Putamen (tissue), 1 donor: ENCODE measurements at places on chromosomes 4 and X.

DNA sequence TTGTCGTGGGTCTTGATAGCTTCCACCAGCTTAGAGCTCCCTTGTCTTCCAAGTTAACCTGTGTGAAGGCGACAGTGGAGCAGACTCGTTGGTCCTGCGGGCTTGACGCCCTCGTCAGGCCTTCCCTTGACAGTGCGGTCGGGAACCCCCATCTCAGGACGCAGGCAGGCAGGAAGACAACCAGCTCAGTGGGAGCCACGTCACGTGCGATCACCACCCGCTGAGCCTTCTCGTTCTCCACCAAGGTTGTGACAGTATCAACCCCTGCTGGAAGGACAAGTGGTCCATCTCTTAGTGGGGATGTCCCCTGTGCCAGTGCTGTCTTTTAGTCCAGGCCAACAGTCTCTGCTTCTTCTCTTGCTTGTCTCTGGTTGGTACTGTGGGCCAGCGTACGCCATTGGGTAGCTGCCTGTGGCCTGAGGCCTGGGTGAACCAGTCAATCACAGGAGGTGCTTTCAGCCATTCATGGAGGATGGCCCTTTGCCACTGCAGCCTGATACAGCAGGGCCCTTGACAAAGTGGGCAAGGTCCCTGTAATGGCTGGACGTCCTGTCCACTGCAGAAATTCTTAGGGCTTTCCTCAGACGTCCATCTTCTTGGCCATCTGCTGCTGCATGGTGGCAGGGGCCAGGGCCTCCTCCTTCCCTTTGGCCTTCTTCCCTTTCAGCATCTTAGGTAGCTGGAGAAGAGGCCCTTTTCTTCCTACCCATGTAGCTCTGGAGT, 31.4 kb downstream of the RGS12 start:
- no peak for DNase-seq

- no peak for DNase-seq
Observed at GRCh38 chrX:110401135-110401534, 42.5 kb downstream of the RTL9 start.

GRCh38 chr4:111562826-111563225, 582.4 kb upstream of the FAM241A start:
- DNase-seq = no peak

DNA sequence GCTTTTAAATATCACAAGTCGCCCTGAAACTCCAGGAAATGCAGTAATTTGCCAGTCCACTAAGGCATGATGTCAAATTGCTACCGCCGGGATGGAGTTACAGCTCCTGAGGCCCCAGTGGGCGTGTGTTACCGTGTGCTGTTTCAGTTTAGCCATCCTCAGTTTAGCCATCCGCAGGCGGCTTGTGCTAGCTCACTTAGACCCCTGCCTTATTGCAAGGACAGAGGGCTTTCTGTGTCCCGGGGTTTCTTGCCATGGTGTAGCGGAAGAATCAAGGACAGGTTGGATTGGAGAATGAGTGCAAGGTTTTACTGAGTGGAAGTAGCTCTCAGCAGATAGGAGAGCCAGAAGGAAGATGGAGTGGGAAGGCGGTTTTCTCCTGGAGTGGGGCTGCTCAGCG, 33.8 kb upstream of the LRBA start:
- DNase-seq = no peak

GRCh38 chr4:181688432-181688831, 554.8 kb upstream of the TENM3 start:
- DNase-seq = no peak

- no peak for DNase-seq
Observed at GRCh38 chr4:7050481-7051143, 7.4 kb downstream of the TADA2B start.

DNA sequence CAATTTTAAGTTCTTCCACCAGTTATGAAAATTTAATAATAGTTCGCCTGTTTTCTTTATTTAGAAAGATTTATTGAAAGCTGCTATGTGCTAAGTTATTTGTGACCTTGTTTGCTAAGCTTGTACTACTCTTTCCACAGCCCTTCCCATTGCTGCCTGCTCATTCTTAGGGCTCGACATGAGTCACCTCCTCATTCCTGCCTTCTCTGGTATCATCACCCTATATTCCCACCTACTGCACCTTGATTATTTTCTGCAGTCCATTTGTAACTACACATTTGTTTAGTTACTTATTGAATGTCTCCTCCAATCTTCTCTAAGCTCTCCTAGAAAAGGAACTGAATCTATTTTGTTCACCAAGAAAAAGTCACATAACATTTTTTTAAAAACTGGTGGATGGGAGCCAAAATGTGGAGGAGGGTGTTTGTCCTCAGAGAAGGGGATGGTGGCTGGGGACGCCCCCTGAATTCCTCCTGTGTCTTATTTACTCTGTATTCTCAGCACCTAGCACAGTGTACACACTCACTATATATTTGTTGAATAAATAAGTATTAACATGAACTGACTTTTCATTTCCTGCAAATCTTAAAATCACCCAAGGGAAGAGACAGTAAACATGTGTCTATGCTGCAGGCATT, 3.7 kb upstream of the RAB9A start:
- DNase-seq = no peak

DNA sequence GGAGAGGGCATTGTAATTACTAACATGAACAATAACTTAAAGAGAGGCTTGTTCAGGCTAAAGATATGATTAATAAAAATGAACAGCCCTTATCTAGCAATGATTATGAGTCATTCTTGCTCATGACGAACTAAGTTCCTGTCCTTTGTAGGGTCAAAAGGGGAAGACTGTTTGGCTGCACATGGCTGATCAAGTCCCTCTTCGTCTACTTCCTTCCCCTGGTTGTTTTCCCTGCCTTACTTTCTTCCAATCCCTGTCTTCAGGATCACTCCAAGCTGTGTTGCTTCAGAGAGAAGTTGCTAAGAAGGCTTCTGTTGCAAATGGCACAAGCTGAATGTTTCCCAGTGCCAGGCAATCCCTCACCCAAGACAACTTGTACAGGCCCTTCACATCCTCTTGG, 115.0 kb upstream of the HS3ST1 start:
- no peak for DNase-seq

DNA sequence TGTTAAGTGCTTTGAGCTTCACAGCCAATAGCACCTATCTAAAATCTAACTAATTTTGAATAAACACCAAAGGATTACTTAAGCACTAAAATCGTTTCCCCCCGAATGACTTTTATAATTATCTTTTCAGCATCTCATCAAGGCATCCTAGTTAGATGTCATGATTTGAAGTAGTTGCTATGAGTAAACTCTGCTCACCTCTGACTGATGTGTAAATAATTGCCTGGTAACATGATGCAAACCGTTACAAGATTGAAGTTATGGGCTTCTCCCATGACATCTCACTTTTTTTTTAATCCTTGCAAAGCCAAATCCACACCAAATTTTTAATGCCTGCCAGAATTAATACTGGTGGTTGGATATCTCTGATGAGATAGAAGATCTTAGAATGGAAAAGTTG, 377.1 kb downstream of the PRDM5 start:
- DNase-seq = no peak

GRCh38 chr4:68077737-68078136, 51.9 kb downstream of the TMPRSS11F start:
- no peak for DNase-seq

DNA sequence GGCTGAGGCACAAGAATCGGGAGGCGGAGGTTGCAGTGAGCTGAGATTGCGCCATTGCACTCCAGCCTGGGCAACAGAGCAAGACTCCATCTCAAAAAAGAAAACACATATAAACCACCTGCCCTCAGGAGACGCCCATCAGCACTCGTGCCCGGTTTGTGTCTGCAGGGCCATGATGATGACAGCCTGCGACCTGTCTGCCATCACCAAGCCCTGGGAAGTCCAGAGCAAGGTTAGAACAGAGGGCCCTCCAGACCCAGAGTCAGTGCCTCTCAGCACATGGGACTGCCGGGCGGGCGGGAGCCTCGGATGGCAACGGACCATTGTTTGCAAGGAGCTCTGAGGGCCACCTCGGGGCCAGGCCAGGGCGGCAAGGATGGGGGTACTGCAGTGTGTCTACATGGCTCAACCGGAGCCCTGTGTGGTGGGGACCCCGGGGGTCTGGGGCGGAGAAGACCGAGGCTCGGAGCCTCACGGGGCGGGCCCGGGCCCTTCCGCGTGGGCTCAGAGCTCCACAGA, 9.3 kb downstream of the ATP5ME start:
- DNase-seq = no peak

- no peak for DNase-seq
Observed at GRCh38 chrX:55640854-55641253, 17.7 kb downstream of the FOXR2 start.

DNA sequence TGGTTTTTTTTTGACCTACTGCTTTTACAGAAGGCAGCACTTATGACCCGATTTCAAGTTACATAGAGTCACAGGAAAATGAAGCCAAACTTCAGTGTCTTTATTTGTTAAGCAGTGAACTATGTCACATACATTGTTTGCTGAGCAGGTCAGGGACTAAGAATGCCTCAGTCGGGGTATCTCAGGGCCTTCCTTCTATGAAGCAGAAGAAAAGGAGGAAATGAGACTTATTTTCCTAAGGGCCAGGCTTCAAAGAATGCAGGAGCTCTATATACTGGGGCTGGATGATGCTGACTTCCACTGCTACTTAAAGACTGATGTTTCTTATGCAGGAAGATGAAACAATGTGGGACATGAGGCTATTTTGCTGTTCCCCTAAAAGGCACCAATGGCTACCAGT, 558.4 kb upstream of the IGFBP7 start:
- DNase-seq = no peak

DNA sequence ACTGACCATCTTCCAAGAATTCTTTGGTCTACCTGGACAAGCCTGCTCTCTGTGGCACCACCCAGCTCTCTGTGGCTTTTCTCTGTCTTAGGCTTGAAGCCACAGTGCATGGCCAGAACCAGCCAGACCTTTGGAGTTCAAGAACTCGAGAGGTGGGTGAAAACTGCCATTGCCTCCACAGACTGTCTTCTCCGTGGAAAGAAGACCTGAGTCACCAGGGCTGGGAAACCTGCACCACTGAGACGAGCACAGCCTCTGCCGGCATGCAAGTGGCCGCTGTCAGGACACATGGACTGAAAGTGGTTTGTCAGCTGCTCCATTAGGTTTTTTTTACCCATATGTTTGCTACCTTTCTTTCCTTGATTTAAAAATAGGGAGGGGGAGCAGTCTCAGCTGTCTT, 74.5 kb downstream of the MGST2 start:
- DNase-seq = no peak

DNA sequence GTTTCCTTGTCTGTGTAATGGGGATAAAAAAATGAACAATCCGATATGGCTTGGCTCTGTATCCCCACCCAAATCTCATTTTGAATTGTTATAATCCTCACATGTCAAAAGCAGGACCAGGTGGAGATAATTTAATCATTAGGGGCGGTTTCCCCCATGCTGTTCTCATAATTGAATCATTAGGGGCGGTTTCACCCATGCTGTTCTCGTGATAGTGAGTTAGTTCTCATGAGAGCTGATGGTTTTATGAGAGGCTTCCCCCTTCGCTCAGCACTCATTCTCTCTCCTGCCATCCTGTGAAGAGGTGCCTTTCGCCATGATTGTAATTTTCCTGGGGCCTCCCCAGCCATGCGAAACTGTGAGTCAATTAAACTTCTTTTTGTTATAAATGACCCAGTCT, 633.5 kb downstream of the RAPGEF2 start:
- DNase-seq = no peak

GRCh38 chr4:80540785-80541469, 205.4 kb downstream of the CFAP299 start:
- DNase-seq = no peak

GRCh38 chr4:145177906-145178538, 2.4 kb downstream of the OTUD4 start:
- DNase-seq = no peak

- no peak for DNase-seq
Observed at GRCh38 chr4:73193155-73193554, 65.4 kb downstream of the ANKRD17 start.

GRCh38 chr4:87192145-87192919, 28.1 kb downstream of the KLHL8 start:
- no peak for DNase-seq

DNA sequence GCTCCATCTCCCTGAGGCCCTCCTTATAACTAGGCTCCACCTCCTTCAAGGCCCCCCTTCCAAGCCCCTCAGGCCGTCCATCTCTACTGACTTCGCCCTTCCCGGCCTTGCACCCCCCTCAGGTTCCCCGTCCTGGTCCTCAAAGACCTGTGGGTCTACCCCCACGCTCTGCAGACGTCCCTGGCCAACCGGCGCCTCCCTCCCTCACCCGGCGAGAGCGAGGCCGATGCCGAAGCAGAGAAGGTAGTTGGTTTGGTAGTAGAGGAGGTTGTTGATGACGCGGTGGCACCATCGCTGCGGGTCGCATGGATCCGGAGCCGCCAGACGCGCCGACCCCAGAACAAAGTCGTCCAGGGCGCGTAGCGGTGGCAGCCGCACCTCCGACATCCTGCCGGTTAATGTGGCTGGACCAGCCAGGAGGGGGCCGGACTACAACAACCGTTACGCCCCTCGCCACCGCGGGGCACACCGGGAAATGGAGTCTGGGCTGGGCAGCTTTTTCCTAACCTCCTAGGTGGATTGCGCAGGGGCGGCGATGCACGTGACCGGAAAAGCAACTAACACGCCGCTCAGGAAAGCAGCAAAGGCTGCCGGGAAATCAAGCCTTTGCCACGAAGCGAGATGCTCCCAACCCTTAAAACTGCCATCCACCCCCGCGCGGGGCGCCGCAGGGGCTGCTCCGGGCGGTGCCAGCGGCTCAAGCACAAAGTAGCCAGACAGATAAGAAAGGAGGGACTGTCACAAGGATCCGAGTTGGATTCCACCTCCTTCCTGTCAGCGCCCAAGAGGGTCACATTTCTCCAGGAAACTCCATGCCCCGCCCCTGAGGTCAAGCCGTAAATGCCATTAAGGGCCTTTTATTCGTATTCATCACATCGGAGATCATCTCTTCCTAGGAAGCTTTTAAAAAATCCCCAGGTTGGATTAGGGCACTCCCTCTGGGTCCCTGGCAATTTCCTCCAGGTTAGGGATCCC, at the start of gene PRAF2:
Gene PRAF2, minus strand, starts transcription at position 402 of the 975 bp plus-strand sequence. Its CDS starts 15 bp downstream, at position 387.
- peak; percentile 93 for DNase-seq

DNA sequence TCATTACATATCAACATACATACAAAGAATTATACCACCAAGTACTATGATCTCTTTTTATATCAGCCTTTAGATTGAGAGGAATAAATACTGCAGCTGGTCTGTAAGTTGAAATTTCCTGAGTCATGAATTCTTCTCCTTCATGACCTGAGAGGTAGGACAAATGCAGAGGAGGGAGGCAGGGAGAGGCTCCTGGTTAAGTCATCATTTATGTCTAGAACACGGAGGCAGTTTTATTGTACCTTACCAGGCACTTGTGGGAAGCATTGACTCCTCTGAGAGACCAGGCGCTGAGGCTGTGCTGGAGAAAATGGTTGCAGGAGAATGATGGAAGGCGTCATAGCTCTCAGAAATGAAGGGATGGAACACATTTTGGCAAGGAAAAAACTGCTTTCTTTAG, 12.5 kb upstream of the CASK start:
- DNase-seq = no peak

DNA sequence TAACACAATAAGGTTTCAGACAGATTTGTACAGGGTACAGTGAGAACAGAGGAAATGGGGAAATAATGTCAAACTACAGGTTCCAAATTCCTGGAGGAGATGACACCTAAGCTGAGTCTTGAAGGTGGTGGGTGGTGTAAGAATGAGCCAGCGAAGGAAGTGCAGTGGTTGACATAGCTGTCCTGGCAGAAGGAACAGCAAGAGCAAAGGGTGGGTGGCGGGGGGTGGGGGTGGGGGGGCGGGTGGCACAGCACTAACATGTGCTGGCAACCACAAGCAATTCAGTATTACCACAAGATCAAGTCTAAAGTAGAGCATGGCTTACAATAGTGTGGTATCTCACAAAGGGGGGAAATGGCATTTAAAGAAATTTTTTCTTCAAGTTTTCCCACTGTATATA, 13.1 kb upstream of the G3BP2 start:
- peak; percentile 68 for DNase-seq

- no peak for DNase-seq
Observed at GRCh38 chr4:23234716-23235115, 542.0 kb downstream of the GBA3 start.
